ENCODE measurements at places on chromosomes 6 and 20.

DNA sequence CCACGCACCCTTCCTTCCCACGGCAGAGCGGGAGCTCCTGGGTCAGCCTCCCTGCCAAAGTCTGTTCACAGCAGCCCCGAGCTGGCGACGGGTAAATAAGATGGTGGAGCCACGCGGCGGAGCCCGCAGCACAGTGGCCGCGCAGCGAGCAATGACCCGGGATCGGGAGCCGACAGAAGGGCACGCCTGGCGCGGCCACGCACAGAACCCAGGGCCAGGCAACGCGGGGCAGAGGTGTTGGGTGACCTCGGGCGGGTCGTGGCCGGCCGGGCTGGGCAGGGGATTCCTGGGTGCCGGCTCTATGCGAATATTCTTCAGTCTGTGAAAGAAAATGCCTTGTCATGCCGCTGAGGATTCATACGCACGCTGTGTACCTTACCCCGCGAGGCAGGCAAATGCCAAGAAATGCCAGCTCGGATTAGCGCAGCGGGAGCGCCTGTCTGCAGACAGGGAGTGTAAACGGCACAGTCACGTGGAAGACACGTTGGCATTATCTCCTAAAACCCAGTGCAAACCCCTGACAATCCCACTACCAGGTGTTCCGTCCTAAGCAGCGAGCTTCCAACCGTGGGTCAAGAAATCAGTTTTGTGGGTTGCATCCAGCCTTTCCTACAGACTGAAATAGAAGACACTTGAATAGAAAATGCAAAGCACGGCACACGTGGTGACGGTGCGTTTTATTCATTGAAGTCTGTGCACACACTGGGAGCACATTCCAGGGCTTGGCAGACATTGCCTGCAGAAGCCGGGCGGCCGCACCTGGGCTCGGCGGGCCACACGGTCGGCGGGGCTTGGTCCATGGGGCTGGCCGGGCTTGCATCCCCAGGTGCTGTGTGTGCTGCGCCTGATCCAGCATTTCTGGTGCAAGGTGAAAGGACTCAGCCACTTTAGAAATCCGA is 18.3 kb downstream of the CHRNA4 start:
- H3K36me3 ChIP-seq, result no peaks in the 10 kb centered on the region
- no peak overlapping the region for H3K4me3 ChIP-seq
- no peaks in the 10 kb centered on the region for H3K4me1 ChIP-seq
- DNase-seq, result no peak
- H3K27ac ChIP-seq, result no peak overlapping the region

GRCh38 chr6:168641446-168641845 is 200.5 kb downstream of the SMOC2 start:
- no peak for DNase-seq
- no peak overlapping the region for H3K27ac ChIP-seq
- no peaks in the 10 kb centered on the region for H3K4me1 ChIP-seq
- no peaks in the 10 kb centered on the region for H3K36me3 ChIP-seq

DNA sequence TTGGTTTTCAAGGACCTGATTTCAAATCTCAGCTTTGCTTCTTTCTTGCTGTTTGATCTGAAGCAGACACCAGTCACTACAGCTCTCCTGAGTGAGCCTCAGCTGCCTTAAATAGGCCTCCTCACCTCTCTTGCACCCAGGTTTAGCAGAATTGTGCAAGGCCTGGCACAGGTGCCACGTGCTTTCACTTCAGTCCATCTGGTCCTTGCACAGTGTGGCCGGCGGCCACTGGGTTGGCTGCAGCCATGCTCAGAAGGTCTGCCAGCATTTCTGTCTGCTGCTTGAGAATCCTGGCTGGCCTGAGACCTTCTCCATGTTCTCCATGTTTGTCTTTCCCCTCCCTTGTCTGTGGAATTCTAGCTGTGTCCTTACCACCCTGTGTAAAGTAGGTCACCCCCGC is 14.5 kb upstream of the DAAM2 start:
- DNase-seq, result no peak
- no peak overlapping the region for H3K4me3 ChIP-seq
- H3K27me3 ChIP-seq, result no peaks in the 10 kb centered on the region
- H3K36me3 ChIP-seq, result no peaks in the 10 kb centered on the region
- peak overlapping the region; percentile 20 for H3K27ac ChIP-seq
- peaks cover 16% of the 10 kb centered on the region for H3K4me1 ChIP-seq

DNA sequence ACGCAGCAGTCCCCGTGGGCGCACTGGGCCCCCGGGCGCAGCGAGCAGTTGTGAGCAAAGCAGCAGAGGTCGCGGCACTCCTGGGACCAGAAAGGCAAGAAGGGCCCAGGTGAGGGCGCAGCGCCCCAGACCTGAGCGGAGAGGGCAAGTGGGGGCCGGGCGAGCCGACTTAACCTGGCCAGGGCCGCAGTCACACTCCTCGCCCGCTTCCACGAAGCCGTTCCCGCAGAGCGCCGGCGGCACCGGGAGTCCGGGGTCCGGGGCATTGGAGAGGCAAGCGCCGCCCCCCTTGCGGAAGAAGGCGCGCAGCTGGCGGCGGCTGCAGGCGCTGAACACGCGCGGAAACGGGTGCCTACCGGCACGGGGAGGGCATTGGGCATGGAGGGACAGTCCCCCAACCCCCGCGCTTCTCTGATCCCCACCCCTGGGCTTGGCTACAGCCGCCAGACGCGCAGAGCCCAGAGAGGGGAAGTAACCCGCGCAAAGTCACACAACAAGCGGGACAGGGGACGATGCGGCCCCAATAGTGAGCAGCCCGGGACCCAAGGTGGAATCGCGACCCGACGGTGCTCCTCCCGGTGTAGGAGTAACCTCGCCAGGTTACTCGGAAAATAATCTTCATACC is 9.2 kb downstream of the ADAM33 start:
- peaks cover 52% of the 10 kb centered on the region for H3K27me3 ChIP-seq
- H3K27ac ChIP-seq, result no peak overlapping the region
- no peaks in the 10 kb centered on the region for H3K36me3 ChIP-seq
- H3K4me3 ChIP-seq, result no peak overlapping the region
- DNase-seq, result no peak

DNA sequence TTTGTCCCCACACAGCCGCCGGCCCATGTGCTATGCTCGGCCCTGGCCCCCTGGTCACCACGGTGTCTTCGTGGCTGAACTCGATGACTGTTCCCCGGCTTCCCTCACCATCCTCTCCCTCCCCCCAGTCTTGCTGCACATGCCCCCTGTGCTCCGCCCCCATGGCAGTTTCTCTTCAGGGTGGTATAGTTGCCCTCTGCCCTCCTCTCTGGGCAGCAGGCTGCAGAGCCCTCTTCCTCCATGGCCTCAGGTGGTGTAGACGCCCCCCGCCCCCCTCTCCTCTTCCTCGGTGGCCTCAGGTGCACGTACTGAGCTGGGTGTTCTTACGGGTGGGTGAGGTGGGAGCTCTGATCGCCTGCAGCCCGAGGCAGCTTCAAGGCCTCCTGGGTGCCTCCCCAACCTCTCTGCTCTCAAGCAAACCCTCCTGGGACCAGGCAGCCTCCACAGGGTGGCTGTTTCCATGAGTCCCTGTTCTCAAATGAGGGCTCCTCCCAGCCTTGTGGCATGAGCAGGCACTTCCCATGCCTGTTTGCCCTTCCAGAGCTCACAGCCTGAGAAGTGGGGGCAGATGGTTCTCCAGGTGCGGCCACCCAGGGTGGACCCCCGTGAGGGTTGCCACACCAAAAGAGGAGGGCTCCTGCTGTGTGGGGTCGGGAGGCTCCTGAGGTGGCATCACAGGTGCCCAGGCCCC is 24.8 kb downstream of the COL20A1 start:
- no peaks in the 10 kb centered on the region for H3K4me1 ChIP-seq
- DNase-seq, result no peak
- no peaks in the 10 kb centered on the region for H3K36me3 ChIP-seq

Measured in cardiac muscle cell (in vitro differentiated cells and primary cell).